ENCODE measurements at places on chromosomes 13 and 19.

- no peak for DNase-seq
Measured at GRCh38 chr13:106755542-106755941, 187.6 kb upstream of the ARGLU1 start.

DNA sequence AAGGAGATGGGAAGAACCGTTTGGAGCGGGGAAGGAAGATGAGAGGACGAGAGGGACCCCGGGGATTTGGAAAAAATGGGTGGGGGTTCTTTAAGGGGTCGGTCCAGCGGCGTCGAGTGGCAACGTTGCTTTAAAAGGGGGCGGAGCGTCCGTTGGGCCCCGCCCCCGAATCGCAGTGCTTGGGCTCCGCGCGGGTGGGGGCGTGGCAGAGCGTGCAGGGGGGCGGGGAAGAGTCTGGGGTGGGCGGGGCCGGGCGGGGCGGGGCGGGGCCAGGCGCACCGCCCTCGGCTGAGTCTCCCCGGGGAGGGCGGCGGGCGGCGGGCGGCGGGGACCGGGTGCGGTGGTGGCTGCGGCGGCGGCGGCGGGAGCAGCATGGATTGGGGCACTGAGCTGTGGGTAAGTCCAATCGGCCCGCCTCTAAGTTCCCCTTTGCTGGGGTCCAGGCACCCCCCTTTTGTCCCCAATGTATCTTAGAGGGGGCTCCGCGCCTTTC, at the start of gene TRIP10:
Gene TRIP10 (plus strand): TSS at position 291 of the 493 bp plus-strand sequence. CDS start 82 bp downstream, at position 373.
- peak; percentile 75 for DNase-seq

DNA sequence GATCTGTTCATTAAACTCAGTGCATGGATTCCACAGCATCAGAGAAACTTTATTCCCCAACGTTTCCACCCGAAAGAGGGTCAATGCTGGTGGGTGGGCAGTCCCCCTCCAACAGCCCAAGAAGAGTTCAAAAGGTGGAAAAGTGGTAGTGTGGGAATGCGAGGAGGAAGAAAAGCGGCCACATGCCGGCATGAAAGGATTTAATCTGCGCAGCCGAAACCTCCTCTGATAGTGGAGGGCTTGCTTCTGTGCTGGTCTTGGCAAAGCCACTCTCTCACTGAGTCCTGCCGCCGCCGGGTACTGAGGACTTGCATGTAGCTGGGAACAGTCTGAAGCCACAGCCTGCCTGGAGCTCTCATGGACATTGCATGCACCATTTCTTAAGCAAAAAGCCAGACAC, 136.2 kb upstream of the ZNF536 start:
- DNase-seq: no peak

GRCh38 chr13:102675115-102675514, 19.7 kb downstream of the METTL21C start:
- no peak for DNase-seq

GRCh38 chr19:8899356-8899755, 67.2 kb downstream of the MBD3L1 start:
- no peak for DNase-seq

GRCh38 chr13:36124236-36124822, 6.9 kb downstream of the DCLK1 start:
- DNase-seq: no peak

- DNase-seq: no peak
Measured at GRCh38 chr19:4714016-4714415, 9.6 kb downstream of the DPP9 start.

DNA sequence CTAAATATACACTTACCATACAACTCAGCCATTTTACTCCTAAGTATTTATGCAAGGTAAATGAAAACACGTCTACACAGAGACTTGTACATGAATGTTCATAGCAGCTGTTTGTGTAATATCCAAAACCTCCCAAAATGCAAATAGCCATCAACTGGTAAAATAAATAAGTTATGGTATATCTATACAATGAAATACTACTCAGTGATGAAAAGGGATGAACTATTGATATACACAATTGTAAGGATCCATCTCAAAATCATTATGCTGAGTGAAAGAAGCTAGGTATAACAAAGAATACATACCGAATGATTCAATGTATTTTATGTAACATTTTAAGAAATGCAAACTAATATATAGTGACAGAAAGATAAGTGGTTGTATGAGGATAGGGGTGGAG, 149.8 kb upstream of the TNFSF11 start:
- no peak for DNase-seq

- no peak for DNase-seq
Measured at GRCh38 chr13:91017031-91017668, 330.3 kb upstream of the MIR17HG start.

DNA sequence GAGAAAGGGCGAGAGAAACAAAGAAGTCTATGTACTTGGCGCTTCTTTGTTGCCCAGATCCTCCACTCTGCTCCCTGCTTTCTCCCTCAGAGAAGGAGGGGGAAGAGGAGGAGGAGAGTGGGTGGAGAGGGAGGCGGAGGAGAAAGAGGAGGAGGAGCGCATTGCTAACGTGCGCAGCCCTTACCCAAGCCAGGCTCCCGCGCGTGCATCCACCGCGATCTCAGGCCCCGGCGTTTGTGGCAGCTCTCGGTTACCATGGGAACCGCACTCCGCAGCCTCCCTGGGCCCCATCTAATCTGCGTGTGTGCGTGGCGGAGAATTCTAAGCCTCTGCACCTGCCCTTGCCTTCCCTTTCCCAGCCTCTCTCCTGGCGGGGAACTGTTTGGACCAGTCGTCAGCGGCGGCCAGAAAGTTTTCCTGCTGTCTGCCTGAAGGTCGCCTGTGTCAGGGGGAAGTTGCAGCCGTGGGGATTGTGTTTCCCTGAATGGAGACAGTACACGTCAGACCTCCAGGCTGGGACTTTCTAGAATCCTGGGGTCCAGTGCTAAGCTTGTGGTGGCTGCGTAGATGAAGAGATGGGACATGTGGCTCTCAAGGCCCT, at the start of gene ERICH6B:
Gene ERICH6B (minus strand): TSS at position 239 of the 601 bp plus-strand sequence. CDS start 18,734 bp downstream, outside the sequence.
- no peak for DNase-seq

DNA sequence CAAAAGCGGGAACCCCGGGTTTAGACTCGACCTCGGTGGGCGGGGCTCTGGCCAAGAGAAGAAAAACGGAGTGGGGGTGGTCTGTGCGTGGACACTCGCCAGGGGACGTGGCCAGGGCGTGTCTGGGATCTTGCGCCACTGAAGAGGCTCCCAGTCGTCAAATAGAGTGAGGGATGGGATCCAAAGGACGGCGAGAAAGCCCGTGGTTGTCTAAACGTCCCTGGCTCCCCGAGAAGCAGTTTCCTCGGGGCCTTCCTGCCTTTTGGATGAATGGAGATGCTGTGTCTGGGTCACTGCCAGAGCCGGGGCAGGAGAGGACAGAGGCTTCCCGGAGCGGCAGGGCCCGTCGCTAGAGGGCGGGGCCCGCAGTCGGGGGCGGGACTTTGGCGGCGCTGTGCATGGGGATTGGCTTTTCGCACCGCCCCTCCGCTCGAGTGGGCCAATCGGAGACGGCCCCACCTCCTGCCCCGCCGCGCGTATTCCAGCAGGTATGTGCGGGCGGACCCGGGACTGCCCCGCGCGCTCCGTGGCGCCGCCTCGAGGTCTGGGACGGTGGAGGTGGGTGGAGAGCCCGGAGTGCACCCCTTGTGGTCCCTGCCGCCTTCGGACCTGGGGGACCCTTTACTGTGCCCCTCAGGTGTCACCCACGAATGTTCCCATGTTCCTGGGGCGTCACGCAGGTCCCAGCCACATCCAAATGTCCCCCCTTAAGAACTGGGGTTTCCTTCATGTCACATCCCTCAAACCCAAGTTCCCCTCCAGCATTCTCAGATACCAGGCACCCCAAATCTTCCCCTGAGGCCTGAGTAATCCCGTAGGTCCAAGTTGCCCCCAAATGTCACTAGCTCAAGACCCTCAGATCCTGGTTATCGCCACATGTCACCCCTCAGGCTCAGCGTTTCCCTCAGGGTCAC, 38.3 kb downstream of the ZSWIM4 start:
- no peak for DNase-seq

DNA sequence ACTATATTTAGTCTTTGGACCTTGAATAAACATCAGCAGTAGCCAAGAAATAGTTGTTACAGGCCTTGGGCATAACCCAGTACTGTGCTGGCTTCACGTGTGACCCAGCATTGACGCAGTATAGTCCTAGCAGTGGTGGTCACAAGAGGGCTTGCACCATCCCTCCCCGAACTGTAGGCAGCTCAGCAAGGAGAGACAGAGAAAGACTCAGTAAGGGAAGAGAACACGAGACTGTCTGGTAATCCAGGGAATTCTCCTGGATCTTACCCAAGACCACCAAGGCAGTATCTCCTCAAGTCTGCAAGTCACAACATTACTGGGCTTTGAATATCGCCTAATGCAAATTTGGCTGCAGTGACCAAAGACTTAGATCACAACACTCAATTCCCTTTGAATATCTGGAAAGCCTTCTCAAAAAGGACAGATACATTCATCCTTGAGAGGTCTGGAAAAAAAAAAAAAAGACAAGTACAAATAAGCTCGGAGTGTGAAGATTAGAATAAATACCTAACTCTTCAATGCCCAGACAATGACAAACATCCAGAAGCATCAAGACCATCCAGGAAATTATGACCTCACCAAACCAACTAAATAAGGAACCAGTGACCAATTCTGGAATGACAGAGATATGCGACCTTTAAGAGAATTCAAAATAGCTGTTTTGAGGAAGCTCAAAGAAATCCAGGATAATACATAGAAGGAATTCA, 39.7 kb downstream of the CAB39L start:
- DNase-seq: no peak

- no peak for DNase-seq
Measured at GRCh38 chr19:35126624-35126959, 8.3 kb downstream of the LGI4 start.

GRCh38 chr19:16328824-16329482, 4.3 kb downstream of the KLF2 start:
- DNase-seq: no peak

- DNase-seq: no peak
Measured at GRCh38 chr13:26568132-26568815, 10.8 kb downstream of the WASF3 start.

DNA sequence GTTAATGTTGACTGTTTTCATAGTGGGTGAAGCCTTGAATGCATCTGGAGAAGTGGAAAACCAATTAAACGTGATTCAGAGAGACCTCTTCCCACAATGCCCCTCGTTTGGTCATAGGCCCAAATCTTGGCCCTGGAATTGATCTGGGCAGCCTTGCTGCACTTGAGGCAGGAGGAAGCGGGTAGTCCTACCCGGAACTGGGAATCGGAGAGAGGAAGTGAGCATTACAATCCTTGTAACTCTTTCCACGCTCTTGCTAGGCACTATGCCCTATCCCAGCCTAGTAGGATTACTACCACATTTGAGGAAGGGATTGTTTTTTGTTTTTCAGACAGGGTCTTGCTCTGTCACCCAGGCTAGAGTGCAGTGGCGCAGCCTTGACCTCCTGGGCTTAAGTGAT, 3.6 kb downstream of the KCNK6 start:
- no peak for DNase-seq

DNA sequence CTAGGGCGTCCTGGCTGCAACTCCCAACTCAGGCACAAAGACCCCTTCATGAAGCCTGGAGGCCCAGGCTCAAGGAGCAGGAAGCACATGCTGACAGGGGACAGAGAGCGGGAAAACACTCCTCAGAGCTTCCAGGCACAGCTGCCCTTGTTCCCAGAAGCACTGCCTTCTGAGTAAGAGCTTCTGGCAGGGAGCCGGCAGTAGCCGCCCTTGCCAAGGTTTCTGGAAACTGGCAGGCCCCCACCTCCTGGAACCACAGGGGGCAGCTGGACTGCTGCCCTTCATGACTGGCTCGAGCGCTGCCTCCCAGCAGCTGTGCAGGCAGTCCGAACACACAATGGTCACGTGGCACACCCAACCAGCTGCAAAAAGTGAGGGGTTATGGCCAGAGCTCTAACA, 33.6 kb upstream of the EPHX3 start:
- no peak for DNase-seq

DNA sequence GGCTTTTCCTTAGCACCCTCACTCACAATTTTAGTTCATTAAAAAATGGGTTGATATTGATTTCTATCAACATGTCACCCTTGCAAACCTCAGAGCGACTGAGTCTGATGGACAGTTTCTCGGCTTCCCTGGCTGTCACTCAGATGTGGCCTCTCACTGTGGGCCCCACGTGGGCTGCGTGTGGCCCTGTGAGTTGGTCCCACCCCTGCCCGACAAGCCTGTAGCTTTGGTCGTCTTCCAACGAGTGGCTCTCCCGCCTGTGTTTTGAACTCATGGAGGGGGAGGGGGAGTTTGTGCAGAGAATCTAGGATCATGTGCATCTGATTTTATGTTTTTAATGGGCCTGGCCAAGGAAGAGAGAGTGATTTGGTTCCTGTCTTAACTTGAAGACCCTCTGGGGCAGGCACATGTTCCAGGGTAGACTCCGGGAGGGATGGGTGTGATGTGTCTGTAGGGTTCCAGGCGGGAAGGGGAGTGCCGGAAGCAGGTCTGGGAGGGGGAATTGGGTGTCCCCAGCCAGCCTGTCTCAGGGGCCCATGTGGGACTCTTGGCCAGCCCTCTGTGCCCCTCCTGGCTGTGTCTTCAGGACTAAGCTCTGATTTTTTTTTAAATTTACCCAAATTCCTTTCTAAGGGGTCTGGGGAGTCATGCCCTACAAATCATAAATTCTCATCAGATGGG, 18.9 kb downstream of the ATP11A start:
- DNase-seq: no peak

DNA sequence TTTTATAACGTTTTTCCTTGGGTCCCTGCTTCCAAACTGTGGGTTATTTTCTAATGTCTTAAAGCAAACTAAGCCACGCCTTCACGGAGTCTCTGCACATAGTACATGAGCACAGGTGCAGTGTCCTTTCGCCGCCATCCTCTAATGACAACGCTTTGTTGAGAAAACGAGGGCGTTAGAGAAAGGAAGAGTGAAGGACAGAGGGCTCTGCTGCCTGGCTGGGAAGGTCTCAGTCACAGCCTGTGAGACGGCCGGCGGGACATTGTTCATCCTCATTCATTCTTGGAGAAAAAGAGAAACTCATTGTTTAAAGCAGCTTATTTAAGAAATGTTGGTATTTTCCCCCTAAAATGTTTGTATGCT, 9.5 kb downstream of the IL17D start:
- DNase-seq: no peak

DNA sequence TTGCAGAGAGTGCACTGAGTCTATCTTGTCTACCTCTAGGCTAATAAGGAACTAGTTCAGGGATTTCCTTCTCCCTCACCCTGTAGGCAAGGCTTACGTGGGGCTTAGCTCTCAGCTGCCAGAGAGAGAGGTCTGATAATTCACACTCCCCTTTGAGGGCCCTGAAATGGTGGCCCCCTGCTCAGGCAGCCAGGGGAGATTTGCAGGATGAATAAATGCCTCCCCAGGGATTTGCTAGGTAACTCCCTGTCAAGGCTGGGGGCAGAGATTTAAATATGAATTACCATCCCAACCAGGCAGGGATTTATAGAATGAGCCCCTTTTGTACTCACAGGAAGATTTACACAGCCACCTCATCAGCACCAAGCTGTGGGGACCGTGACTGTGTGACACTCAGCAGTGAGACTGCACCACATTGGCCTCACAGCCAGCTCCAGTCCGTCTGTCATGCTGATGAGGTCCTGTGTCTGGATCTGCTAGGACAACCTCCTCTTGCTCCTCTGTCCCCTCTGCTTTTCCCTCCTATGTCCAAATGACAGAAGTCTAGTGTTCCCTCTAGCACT, 73.4 kb downstream of the CBY2 start:
- DNase-seq: no peak
